Aorta (tissue), 5 donors: ENCODE measurements at places on chromosomes 11 and 22. TPM values are rescaled to one million over a fixed set of nuclear protein-coding genes. Genes with fewer than 3 reads are reported as not detected.

The CASP1 gene
- 11.5 TPM for polyA plus RNA-seq

The CD3D gene
- polyA plus RNA-seq: 3.3 TPM

The ATG2A gene
- polyA plus RNA-seq: 7.0 TPM

DNA sequence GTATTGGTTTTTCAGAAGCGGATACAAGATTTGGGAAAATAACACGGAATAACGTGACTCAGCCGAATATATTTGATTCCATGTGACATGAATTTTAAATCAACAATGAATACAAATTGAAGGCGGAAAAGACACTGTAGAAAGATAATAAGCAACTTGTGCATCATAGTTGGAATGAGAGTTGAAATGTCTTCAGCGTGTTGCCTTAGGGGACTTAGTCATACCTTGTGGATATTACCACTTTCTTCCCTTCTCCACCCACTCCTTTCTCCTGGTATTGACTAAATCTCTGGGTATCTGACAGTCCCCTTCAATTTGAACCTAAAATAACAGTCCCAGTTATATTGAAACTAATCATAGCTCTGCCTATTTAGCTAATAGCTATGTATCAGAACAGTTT lies 2373.1 kb upstream of the RAG2 start:
- no peak for DNase-seq
- no peaks in the 10 kb centered on the region for H3K4me1 ChIP-seq
- H3K27me3 ChIP-seq: no peaks in the 10 kb centered on the region
- H3K27ac ChIP-seq: no peak overlapping the region

The TMEM45B gene
- polyA plus RNA-seq: not detected

The ARFIP2 gene
- 56.1 TPM for polyA plus RNA-seq

GRCh38 chr11:67410369-67410831 lies 5.1 kb upstream of the CARNS1 start:
- no peak overlapping the region for H3K4me3 ChIP-seq
- H3K27me3 ChIP-seq: no peaks in the 10 kb centered on the region
- H3K36me3 ChIP-seq: no peaks in the 10 kb centered on the region
- no peaks in the 10 kb centered on the region for H3K4me1 ChIP-seq
- no peak for DNase-seq
- no peak overlapping the region for H3K27ac ChIP-seq

The LRRC10B gene
- polyA plus RNA-seq: not detected

DNA sequence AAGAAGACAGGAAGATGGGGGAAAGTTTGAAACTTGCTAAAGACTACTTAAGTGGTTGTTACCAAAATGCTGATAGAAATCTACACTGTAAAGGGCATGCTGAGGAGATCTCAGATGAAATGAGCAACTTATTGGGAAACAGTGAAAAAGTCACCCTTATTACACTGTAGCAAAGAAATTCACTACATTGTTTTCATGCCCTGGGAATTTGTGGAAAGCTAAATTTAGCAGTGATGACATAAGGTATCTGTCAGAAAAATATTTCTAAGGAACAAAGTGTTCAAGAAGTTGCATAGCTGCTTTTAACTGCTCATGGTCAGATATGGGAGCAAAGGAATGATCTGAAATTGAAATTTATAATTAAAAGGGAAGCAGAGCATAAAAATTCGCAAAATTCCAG lies 702.4 kb upstream of the LRRC4C start:
- no peak overlapping the region for H3K4me3 ChIP-seq
- no peak overlapping the region for H3K27ac ChIP-seq
- DNase-seq: no peak
- H3K4me1 ChIP-seq: no peaks in the 10 kb centered on the region
- H3K27me3 ChIP-seq: no peaks in the 10 kb centered on the region
- H3K36me3 ChIP-seq: no peaks in the 10 kb centered on the region

GRCh38 chr11:115052601-115053000 lies 374.3 kb downstream of the NXPE2 start:
- no peak overlapping the region for H3K4me3 ChIP-seq
- no peaks in the 10 kb centered on the region for H3K4me1 ChIP-seq
- H3K27ac ChIP-seq: no peak overlapping the region
- H3K36me3 ChIP-seq: no peaks in the 10 kb centered on the region
